Mesothelial cell of epicardium (in vitro differentiated cells): ENCODE measurements at places on chromosomes 5 and 9. TPM values are rescaled to one million over a fixed set of nuclear protein-coding genes. Genes with fewer than 3 reads are reported as not detected.

Gene SEMA5A
- 20.0 to 26.7 TPM (median 23.1 TPM) in 3 replicates for total RNA-seq

Gene CEL
- 4.3 to 5.0 TPM (median 4.6 TPM) in 3 replicates for total RNA-seq

Gene OR1Q1
- total RNA-seq: not detected in 3 replicates

Gene SARDH
- total RNA-seq: 11.8 to 13.9 TPM (median 12.9 TPM) in 3 replicates

DNA sequence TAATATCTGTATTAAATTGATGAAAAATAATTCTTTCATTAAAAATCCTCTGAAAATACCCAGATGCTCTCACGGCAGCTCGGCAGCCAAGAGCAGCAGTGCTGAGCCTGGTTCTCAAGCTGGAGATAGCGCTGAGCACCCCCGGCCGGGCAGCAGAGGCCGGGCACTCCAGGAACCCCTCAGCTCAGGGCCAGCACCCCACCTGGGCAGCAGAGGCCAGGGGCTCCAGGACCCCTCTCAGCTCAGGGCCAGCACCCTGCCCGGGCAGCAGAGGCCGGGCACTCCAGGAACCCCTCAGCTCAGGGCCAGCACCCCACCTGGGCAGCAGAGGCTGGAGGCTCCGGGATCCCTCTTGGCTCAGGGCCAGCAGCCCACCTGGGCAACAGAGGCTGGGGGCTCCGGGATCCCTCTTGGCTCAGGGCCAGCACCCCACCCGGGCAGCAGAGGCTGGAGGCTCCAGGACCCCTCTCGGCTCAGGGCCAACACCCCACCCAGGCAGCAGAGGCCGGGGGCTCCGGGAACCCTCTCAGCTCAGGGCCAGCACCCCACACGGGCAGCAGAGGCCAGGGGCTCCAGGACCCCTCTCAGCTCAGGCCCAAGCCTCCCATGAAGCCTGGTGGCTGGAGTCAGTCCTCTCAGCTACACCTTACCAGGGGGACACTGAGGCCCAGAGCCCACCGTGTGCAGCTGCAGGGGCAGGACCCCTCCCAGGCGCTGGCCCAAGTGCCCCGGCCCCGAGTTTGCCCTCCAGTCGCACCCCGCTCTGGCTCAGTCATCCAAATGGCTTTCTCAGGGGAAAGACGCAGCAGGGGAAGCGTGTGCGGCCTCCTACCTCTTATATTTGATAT is 21.7 kb downstream of the CLPTM1L start:
- DNase-seq: no peak
